ENCODE measurements at places on chromosomes 16 and 17.

GRCh38 chr17:72254808-72255449 lies 134.1 kb downstream of the SOX9 start:
- peak; percentile 3 for DNase-seq

DNA sequence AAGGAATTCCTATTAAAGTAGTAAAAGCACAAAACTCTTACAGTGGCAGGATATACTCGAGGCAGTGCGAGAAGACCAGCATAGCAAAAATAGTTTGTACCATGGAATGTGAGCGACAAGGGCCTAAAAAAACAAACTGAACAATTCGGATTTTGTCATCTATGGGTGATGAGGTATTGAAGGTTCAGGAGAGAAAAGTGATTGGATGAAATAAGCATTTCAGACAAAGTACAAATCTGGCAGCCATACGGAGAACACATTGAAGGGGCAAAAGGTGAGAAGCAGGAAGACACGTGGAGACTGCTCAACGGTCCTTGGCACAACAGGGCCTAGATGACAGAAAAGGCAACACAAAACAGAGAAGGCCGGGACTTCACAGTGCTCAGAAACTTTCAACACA lies 22.5 kb downstream of the MYH10 start:
- peak; percentile 61 for DNase-seq

- no peak for DNase-seq
These were observed 33.2 kb downstream of the TIMM22 start for GRCh38 chr17:1029922-1030644.

DNA sequence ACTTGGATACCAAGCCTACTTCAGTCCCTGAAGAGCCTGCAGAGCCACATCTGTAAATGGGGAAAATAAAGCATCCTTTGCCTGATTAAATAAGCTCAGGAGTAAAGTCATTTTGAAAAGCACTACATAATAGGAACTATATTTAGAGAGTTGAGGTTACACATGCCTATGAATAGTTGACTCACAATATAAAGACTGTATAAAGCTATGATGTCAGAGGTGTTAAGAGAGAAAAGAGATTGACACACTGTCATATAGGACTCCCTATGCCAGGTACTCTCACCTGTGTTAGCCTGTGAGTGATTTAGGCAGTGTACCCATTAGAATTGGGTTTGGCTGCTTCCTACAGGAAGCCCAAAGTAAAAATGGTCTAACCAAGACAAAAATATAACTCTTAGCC lies 87.7 kb upstream of the CRHR1 start:
- DNase-seq: no peak

- peak; percentile 88 for DNase-seq
These were observed at the start of gene FBXO47 for GRCh38 chr17:38967290-38967738. Gene FBXO47 (minus strand): TSS chr17:38967403. CDS start chr17:38963025, 4,378 bp downstream.

GRCh38 chr16:19722981-19723380 lies 4.9 kb downstream of the IQCK start:
- DNase-seq: no peak

DNA sequence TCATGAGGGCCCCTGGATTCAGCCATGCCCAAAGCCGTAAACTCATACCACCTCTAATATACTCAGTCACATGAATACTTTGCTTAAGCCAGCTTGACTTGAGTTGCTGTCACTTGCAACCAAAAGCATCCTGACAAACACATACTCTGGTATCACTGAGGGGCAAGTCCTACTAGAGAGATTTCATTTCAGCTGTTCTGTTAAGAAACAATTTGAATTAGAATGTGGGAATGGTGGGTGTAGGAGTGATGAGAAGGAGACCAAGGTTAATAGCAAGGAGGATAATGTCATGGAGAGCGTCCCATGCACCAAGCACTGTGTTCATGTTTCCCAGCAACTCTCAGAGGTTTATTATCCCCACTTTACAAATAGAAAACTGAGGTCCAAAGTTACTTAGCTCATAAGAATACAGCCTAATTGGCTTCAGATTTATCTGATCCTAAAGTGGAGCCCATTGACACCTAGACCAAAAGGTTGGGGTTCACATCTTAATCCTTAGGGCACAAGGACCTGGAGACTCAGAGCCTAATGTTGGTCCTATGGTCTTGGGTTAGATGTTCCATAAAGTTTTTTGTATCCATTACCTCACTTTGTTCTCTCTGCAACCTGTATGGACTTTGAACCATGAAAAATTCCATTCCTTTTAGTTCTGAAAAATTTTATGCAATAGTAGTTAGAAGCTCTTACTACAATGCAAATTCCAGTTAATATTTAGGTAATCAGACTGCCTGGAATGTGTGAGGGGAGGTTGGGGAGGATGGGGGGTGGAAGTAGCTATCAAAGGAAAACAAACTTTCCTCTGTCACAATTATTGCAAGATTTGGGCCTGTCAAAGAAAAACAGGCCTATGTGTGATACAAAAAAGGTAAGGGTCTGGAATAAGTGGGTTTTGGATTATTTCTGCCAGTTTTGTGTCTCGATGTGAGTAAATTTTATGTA lies 105.9 kb downstream of the IRX3 start:
- no peak for DNase-seq

- no peak for DNase-seq
These were observed 5.1 kb downstream of the FANCA start for GRCh38 chr16:89811321-89811720.

DNA sequence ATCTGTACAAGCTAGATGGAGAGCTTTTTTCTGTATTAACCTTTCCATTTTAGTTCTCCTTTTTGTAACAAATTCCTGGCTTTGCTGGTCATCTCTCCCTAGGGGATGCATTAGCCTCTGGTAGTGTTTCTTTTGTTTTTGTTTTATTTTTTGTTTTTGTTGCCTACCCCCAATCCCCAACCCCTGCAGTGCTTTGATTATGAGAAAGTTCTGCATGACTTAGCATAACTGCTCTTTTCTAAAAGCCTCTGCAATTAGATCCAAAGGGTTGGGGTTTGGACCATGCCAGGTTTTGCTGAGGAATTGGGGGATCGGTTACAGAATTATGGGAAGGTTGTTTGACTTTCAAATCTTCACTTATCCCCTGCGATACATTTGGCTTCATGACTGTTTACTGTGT lies 98.2 kb downstream of the ADAMTS18 start:
- DNase-seq: no peak

DNA sequence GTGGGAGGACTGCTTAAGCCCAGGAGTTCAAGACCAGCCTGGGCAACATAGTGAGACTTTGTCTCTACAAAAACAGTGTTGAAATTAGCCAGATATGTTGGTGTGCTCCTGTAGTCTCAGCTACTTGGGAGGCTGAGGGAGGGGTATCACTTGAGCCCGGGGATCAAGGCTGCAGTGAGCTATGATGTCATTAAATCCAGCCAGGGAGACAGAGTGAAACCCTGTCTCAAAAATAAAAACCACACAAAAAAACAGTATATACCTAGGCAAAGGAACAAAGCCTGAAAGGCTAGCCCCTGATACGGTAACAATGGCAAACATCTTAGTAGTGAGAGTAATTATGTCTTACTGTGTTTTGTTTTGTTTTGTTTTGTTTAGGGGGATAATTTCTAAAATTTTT lies 38.0 kb downstream of the TOM1L2 start:
- no peak for DNase-seq

DNA sequence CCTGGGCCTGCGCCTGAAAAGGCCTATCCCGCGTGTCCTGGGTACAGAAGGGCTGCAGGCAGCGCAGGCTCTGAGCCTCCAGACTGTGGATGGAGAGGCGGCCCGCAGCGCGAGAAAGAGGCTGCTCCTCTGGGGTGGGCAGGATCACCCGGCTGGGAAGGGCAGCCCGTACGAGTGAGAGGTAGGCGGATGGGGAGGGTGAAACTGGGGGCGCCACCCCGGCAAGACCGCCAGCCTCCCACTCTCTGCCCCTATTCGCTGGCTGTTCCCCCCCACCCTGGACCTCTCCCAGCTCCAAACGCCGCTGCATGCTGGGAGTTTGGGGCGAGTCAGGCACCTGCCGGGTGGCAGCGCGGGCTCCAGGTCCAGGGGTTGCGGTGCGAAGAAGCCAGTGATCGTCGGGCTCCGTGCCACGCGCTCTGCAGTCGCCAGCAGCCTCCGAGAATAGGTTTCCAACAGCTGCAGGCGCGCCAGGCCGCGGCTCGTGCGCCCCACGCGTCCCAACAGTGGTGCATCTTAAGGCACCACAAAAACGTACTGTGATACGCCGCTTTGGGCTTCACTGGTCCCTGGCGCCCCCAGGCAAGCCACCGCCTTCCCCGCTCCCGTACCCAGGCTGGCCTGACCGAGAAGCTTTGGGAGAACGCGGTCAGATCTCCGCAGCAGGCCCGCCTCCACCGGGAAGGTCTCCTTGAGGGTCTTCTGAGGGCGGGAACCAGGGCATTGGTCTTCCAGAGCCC lies 1.1 kb downstream of the NOXO1 start:
- no peak for DNase-seq

- DNase-seq: peak; percentile 7
These were observed 15.4 kb upstream of the NDEL1 start for GRCh38 chr17:8420041-8420934.

GRCh38 chr16:55655897-55656681 lies at the start of gene SLC6A2:
Gene SLC6A2 (plus strand): TSS chr16:55655988. CDS start chr16:55656695, 707 bp downstream.
- DNase-seq: peak; percentile 10

- DNase-seq: no peak
These were observed 4.1 kb upstream of the LCMT1 start for GRCh38 chr16:25107466-25107792.

DNA sequence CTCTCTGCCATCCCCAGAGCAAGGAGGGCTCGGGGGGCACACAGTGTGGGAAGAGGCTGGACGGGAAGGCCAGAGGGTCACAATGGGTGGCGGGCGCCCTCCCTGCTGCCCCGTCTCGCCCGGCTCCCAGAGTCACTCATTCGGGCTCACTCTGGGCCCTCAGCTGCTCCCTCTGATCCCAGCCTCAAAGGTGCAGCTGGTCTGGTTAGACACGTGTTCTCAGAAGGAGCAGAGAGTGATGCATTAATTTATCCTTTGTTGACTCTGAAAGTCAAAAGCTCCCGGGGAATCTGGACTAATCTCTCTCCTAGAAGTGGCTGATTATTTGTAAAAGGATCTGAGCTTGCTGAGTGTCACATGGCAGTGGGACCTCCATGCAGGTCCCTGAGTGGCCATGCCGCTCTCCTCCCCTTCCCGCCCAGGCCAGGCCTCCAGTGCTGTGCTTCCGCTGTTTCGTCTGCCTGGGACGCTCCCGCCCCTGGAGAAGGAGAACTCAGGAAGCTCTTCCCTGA lies 87.5 kb downstream of the SEC14L1 start:
- DNase-seq: no peak

- no peak for DNase-seq
These were observed 27.9 kb upstream of the ADORA2B start for GRCh38 chr17:15917021-15917437.

GRCh38 chr17:75249564-75249963 lies 11.8 kb downstream of the GGA3 start:
- no peak for DNase-seq

- DNase-seq: no peak
These were observed 8.2 kb downstream of the PIP4K2B start for GRCh38 chr17:38791162-38791561.

DNA sequence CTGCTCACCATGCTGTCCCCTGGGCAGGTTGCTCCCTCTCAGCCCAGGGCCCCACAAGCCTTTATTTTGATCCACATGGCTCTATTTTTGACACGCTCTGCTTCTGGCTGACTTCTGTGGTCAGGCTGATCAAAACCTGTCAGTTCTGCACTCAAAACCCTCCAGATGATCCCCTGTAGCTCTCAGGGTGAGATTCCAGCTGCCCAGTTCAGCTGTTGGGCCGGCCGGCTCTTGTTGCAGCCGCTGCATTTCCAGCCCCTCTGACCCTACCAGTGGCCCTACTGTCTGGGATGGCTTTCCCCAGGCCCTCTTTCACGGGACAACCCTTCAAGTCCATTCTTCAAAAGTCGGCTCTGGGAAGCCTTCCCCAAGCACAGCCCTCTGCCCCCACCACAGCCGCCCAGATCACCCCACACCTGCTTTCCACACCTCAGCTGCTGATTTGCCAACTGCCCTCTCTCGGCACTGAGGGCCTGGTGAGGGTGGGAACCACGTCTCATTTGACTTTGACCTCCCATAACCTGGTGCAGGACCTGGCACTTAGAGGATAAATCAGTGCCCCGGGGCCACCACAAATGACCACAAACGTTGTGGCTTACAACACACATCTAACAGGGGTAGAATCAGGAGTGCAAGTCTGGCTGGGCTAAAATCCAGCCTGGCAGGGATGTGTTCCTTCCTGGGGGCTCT lies 16.3 kb upstream of the CACNG4 start:
- DNase-seq: no peak

DNA sequence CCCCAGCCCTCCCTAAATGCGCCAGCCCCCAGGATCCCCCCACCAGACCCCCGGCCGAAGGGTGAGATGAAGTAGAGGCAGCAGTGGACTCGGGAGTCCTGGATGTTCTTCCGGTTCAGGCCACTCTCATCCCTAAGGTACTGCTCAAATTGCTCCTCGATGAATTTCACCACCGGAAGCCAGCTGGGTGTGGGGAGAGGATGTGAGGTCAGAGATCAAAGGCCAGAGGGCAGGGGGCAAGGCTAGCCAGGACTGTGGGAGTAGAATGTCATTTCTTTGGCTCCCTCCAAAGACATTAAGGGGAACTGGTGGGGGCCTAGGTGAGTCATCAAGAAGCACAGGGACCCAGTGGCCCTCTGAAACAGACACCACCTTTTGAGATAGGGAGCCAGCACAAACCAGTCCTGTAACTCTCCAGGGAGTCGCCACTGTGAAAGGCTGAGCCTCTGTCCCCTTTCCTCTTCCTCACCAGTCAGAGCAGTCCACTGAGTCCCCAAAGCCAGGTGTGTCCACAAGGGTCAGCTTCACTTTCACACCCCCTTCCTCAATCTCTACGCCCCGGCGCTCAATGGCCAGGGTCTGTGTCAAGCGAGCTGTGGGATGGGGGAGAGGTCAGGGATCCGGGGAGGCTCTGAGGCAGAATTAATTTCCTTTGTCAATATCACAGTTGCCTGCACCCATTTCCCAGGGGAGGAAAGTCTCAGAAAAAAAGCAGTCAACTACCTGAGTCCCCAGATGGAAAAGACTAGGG lies 895 bp downstream of the SEPTIN1 start:
- DNase-seq: no peak

DNA sequence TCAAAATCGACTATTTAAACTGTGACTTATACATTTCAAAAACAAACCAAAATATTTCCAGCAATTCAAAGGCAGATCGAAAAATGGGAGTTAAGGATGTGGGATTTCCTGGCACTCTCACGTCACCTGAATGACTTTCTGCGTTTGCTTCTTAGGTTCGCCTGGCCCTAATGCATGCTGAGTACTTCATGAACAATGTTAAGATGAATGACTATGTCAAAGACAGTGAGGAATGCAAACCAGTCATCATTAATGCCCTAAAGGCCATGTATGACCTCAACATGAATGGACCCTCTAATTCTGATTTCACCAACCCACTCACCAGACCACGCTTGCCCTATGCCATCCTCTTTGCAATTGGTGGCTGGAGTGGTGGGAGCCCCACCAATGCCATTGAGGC lies 7.3 kb downstream of the KLHL10 start:
- DNase-seq: no peak

- no peak for DNase-seq
These were observed 6.1 kb upstream of the TBX2 start for GRCh38 chr17:61393550-61393903.
